ENCODE measurements at places on chromosomes 3 and 15.

DNA sequence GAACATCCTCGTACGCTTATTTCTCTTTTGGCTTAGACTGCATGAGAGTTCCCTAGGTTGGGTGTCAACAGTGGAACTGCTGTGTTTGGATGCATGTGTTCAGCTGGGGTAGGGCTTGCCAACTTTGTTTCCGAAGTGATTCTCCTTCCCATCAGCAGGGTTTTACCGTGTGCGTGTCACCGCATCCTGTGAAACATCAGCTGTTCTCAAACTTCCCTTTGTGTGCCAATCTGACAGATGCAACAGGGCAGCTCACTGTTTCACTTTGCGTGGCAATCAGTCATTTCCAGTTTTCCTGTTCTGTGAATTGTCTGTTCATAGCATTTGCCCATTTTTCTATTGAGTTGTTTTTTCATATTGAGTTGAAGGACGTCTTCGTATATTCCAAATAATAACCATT is 218.8 kb downstream of the VPS13C start:
- DNase-seq, result no peak

DNA sequence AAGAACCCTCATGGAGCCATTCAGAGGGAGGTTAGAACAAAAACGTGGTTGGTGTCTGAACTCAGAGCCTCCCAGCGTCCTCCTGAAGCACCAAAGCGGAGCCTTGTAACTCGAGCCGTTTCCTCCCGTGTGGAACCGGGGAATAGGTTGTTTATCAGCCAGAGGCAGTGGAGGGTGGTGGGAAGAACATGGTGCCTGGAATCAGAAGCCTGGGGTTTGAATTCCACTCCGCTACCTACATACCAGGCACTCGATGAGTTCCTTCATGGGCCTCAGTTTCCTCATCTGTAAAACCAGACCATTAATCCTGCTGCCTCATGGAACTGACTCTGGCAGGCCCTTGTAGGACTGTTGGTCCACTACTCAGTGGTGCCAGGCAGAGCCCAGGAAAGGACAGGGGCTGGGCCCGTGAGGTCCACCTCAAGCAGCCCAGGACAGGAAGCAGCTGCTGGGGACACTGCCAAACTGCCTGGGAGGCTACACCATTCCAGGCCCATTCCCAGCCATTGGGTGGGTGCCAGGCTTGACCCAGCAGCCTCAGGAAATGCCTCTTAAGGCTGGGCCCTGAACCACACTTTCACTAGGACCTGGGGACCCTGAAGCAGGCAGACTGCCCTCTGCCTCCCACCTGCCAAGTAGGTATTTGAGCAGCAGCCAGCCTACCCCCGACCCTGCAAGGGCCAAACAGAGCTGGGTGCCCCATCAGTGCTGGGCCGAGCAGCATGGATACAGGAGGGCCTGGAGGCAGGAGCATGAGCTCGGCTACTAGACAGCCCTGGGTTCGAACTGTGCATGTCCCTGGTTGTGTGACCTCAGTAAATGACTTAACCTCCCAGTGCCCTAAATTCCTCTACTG is 33.4 kb downstream of the PRKCD start:
- DNase-seq, result no peak

DNA sequence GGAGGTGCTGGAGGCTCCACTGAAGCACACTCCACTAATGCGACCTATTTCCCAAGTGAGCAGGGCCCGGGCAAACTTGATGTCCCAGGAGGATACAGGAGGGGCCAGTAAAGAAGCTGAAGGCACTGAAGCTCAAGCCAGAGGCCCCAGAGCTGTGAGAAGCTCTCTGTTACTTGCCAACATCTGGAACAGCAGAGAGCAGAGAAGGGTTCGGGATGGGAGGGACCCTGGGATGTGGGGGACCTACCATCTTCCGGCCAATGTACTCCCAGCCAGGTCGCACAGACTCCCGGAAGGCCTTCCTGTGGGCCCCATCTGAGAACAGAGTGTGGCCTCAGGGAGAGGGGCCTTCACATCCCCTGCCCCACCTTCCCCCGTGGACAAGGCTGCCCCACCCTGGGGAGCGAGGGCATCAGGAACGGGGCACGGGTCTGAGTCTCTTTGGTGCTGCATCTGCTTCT is 3.1 kb downstream of the HHATL start:
- DNase-seq, result no peak

- DNase-seq, result no peak
Observed at GRCh38 chr3:156727519-156728205, 53.3 kb downstream of the TIPARP start.

- no peak for DNase-seq
Observed at GRCh38 chr3:55607844-55608243, 120.7 kb upstream of the WNT5A start.

GRCh38 chr3:179093807-179094206 is 22.2 kb upstream of the ZMAT3 start:
- DNase-seq, result no peak

- DNase-seq, result no peak
Observed at GRCh38 chr15:70491201-70491621, 272.1 kb downstream of the UACA start.

DNA sequence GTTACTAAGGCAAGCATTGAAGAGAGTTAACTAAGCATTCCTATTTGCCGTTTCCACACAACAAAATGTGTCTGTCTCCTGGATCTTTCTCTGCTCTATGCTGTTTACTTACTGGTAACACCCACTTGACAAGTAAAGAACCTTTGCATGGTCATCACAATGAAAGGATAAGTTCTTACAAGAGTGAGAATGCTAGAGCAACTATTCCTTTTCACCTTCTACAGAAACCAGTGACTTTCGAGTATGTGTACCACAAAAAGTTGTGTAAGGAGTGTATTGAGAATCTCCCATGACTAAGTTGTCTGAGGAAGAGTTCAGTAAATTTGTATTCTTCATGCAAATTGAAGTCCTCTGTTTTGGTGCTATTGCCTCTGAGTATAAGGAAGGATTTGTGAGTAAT is 10.8 kb downstream of the TIPARP start:
- no peak for DNase-seq

DNA sequence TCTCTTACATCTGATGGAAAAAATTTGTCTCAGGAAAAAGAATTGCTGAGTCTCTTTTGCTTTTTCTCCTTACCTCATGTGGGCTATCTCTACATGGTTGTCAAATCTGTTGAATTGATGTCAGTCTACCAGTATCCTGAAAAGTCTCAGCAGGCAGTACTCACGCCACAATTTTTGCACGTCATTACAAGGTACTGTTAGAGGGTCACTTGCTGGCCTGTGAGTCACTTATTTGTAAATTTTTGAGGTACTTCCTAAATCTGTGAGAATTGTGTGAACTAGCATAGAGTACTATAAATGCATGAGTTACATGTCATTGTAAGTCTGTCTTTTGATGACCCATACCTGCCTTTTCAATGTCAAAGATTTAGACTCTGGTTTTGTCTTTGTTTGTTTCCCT is 15.9 kb downstream of the HPS3 start:
- DNase-seq, result no peak

DNA sequence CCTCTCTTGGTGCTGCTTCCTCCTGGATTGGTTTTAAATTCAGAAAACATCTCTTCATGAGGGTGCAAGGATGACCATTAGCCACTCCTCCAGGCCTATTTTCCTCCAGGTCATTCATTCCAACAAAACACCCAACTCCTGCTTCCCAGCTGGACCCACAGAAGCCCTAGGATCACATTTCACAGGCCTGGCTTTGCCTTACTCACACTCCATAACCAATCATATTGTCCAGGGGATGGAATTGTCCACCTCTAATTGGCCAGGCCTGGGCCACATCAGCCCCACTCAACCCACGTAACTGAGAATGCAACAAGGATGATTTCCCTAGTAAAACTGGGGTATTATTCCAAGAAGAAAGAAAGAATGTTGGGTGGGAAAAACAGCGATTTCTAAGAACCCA is 616.7 kb upstream of the SUCLG2 start:
- no peak for DNase-seq

GRCh38 chr15:40192942-40193341 is 32.1 kb downstream of the BUB1B start:
- DNase-seq, result no peak

GRCh38 chr3:34213478-34213877 is 415.0 kb downstream of the PDCD6IP start:
- no peak for DNase-seq

DNA sequence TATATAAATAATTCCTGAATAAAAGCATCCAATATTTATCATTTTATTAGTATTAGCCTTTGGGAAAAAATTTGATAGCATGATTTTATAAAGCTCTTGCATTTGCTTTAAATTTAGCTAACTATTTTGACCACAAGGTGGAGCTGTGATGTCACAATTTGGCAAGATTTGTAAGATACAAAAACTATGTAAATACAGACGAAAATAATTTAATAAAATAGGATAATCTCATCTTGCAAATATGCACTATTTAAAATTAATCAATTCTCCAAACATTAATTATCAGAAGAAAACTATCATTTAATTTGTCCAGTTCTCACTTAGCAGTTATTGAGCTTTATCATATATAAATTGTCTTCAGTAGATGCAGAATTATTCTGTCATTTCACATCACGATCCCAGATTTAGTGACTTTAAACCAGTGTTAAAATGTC is 95.4 kb downstream of the PLOD2 start:
- no peak for DNase-seq

GRCh38 chr15:39238443-39238842 is 342.4 kb upstream of the THBS1 start:
- no peak for DNase-seq

All from T1000 (cell line).